ENCODE measurements at places on chromosomes 13 and 19. TPM values are rescaled to one million over a fixed set of nuclear protein-coding genes. Genes with fewer than 3 reads are reported as not detected.

Gene FPR3
- total RNA-seq: 0.51 TPM

Gene SLC1A6
- not detected for total RNA-seq

Gene CEACAM19
- not detected for total RNA-seq

Gene ZNF776
- 51.6 TPM for total RNA-seq

Gene TSKS
- total RNA-seq: 0.15 TPM

Gene C3
- 2.0 TPM for total RNA-seq

Gene ZSCAN5B
- total RNA-seq: not detected

Gene DLEU7
- 0.53 TPM for total RNA-seq

Gene TNNI3
- not detected for total RNA-seq

Gene TNNT1
- total RNA-seq: not detected

Gene NEK3
- total RNA-seq: 11.5 TPM

Gene SCEL
- not detected for total RNA-seq

Gene GDF15
- not detected for total RNA-seq

Gene CEACAM4
- total RNA-seq: not detected

Gene MPND
- total RNA-seq: 25.6 TPM

Data from B cell (primary cell).